Astrocyte (in vitro differentiated cells and primary cell): ENCODE measurements at places on chromosomes 7 and 10. TPM values are rescaled to one million over a fixed set of nuclear protein-coding genes. Genes with fewer than 3 reads are reported as not detected.

The MDFIC gene
- total RNA-seq = 17.7 and 20.3 TPM in 2 replicates

The TEX36 gene
- total RNA-seq = not detected in 2 replicates

The NODAL gene
- total RNA-seq = 0.43 TPM in 1 of 2 replicates, not detected in the other

The NPM3 gene
- 36.5 and 40.7 TPM in 2 replicates for total RNA-seq

The ZCCHC24 gene
- 21.4 and 26.2 TPM in 2 replicates for total RNA-seq

The PLXDC2 gene
- 36.1 and 44.5 TPM in 2 replicates for total RNA-seq

The EMX2 gene
- not detected in 2 replicates for total RNA-seq

The TUBAL3 gene
- not detected in 2 replicates for total RNA-seq

GRCh38 chr7:33901847-33902246 is 3.5 kb upstream of the BMPER start:
- H3K4me1 ChIP-seq = peaks cover 5% of the 10 kb centered on the region
- H3K27me3 ChIP-seq = peaks cover 4% of the 10 kb centered on the region
- H3K27ac ChIP-seq = no peak overlapping the region
- no peaks in the 10 kb centered on the region for H3K36me3 ChIP-seq

GRCh38 chr7:10855583-10855982 is 118.1 kb upstream of the PHF14 start:
- no peaks in the 10 kb centered on the region for H3K36me3 ChIP-seq
- no peak overlapping the region for H3K27ac ChIP-seq
- no peak for DNase-seq
- H3K4me1 ChIP-seq = no peaks in the 10 kb centered on the region
- H3K27me3 ChIP-seq = no peaks in the 10 kb centered on the region

GRCh38 chr7:74401137-74401859 is 52.4 kb upstream of the GTF2IRD1 start:
- H3K4me3 ChIP-seq = no peak overlapping the region
- H3K36me3 ChIP-seq = peaks cover 8% of the 10 kb centered on the region
- H3K27ac ChIP-seq = no peak overlapping the region
- no peak for DNase-seq
- no peaks in the 10 kb centered on the region for H3K4me1 ChIP-seq

GRCh38 chr10:20795391-20795790 is 101.7 kb downstream of the NEBL start:
- H3K4me1 ChIP-seq = no peaks in the 10 kb centered on the region
- DNase-seq = no peak
- H3K27me3 ChIP-seq = no peaks in the 10 kb centered on the region
- no peak overlapping the region for H3K4me3 ChIP-seq

- H3K36me3 ChIP-seq = no peaks in the 10 kb centered on the region
- H3K27me3 ChIP-seq = peaks cover 86% of the 10 kb centered on the region
- H3K4me1 ChIP-seq = peaks cover 3% of the 10 kb centered on the region
- H3K4me3 ChIP-seq = peak overlapping the region; percentile 50
- no peak overlapping the region for H3K27ac ChIP-seq
These were observed 2.8 kb downstream of the EMX2 start for GRCh38 chr10:117545141-117546019.

DNA sequence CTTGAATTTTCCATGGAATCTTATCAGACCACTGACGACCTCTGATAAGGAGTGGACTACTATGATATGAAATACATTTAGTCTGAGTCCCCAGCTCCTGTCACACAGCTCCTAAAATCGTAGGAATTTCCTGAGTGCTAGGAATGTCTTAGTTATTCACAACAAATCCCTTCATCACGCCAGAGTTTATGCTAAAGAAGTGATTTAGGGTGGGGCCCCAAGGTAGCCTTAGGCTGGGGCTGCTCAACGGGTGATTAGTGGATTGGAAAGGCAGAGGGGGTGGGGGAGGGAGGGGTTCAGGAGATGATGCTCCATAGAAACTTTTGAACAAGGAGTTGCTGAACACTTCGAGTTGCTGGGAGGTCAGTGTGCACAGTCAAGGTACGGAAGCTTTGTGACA is 7.0 kb upstream of the TET1 start:
- H3K27ac ChIP-seq = no peak overlapping the region
- no peaks in the 10 kb centered on the region for H3K27me3 ChIP-seq
- H3K4me1 ChIP-seq = no peaks in the 10 kb centered on the region
- no peak overlapping the region for H3K4me3 ChIP-seq
- DNase-seq = no peak

- DNase-seq = peak; percentile 46
- H3K4me3 ChIP-seq = no peak overlapping the region
- H3K36me3 ChIP-seq = no peaks in the 10 kb centered on the region
- peaks cover 9% of the 10 kb centered on the region for H3K4me1 ChIP-seq
- H3K27me3 ChIP-seq = no peaks in the 10 kb centered on the region
These were observed 150.2 kb downstream of the NSUN6 start for GRCh38 chr10:18501198-18501597.

- H3K4me1 ChIP-seq = no peaks in the 10 kb centered on the region
- no peak overlapping the region for H3K4me3 ChIP-seq
- no peaks in the 10 kb centered on the region for H3K36me3 ChIP-seq
- no peak for DNase-seq
- H3K27ac ChIP-seq = no peak overlapping the region
These were observed 398.9 kb downstream of the RPS24 start for GRCh38 chr10:78432583-78432982.

- peak overlapping the region; percentile 99 for H3K27ac ChIP-seq
- peak; percentile 84 for DNase-seq
- peaks cover 57% of the 10 kb centered on the region for H3K4me1 ChIP-seq
- H3K4me3 ChIP-seq = peak overlapping the region; percentile 87
- H3K36me3 ChIP-seq = peaks cover 5% of the 10 kb centered on the region
- H3K27me3 ChIP-seq = no peaks in the 10 kb centered on the region
These were observed 1.3 kb downstream of the ITPRIP start for GRCh38 chr10:104336821-104337467.

- H3K27ac ChIP-seq = no peak overlapping the region
- H3K4me3 ChIP-seq = no peak overlapping the region
- DNase-seq = no peak
- H3K36me3 ChIP-seq = no peaks in the 10 kb centered on the region
These were observed 152.2 kb downstream of the NXPH1 start for GRCh38 chr7:8585591-8585990.

DNA sequence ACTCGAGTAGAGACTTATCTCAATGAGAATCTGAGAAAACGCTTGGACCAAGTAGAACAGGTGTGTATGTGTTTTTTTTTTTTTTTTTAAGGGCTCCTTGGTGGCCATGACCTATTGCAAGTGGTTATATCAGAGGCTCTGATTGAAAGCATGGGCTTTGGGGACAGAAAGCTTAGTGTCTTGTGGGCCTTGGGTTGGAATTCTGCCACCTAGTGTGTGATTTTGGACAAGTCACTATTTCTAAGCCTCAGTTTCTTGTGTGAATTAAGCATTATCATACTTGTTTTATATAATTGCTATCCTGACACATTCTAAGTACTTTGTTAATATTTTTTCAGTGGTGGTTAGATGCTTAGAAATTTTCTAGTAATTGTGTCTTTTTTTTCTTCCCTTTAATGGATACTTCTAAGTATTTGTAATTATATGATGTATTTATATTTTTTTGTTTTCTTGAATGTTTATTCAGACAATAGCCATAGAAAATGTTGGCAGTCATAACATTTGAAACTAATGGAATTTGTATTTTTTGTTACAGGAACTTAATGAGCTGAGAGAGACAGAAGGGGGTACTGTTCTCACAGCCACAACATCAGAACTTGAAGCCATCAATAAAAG is 33.1 kb downstream of the SMC3 start:
- H3K4me1 ChIP-seq = no peaks in the 10 kb centered on the region
- H3K27me3 ChIP-seq = no peaks in the 10 kb centered on the region
- H3K27ac ChIP-seq = no peak overlapping the region
- peaks cover 20% of the 10 kb centered on the region for H3K36me3 ChIP-seq

GRCh38 chr10:1292611-1293031 is 236.4 kb downstream of the WDR37 start:
- no peak overlapping the region for H3K4me3 ChIP-seq
- H3K27ac ChIP-seq = no peak overlapping the region
- no peak for DNase-seq
- H3K4me1 ChIP-seq = peaks cover 4% of the 10 kb centered on the region
- H3K36me3 ChIP-seq = no peaks in the 10 kb centered on the region

DNA sequence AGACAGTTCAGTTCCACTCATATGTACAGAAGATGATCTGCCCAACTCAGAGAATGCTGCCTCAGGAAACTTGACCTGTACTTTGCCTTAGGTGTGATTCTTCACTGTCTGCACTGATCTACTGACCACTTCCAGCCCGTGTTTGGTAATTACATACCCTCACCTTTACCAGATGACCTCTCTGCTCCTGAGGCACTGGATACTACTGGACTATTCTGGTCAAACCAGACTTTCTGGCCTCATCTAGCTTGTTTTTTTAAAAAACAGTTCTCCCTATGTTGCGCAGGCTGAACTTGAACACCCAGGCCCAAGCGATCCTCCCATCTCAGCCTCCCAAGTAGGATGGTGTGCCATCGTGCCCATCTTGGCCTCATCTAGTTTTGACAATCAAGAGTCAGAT is 26.2 kb downstream of the IDE start:
- H3K27me3 ChIP-seq = no peaks in the 10 kb centered on the region
- no peak overlapping the region for H3K27ac ChIP-seq
- H3K4me3 ChIP-seq = no peak overlapping the region
- no peaks in the 10 kb centered on the region for H3K36me3 ChIP-seq
- no peak for DNase-seq

DNA sequence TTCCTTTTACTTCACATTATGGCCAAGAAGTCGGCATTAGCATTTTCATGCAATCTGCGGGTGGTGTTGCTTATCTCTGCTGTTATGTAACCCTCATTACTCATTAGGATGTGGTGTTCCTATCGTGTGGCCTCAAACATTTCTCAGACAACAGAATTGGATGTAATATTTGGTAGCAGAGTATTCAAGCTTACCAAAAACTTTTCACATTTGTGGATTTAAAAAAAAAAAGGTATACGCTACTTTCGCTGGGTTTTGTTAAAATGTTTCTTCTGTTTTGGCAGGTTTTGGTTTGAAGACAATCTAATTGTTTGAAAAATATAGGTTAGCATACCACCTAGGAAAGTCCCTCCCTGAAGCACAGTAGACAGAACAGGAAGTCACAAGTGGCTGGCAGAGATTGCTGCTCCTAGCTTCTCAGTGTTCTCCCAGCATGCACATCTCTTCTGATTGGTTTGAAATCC is 128.8 kb downstream of the GATA3 start:
- no peak overlapping the region for H3K27ac ChIP-seq
- peak; percentile 87 for DNase-seq
- H3K27me3 ChIP-seq = no peaks in the 10 kb centered on the region

DNA sequence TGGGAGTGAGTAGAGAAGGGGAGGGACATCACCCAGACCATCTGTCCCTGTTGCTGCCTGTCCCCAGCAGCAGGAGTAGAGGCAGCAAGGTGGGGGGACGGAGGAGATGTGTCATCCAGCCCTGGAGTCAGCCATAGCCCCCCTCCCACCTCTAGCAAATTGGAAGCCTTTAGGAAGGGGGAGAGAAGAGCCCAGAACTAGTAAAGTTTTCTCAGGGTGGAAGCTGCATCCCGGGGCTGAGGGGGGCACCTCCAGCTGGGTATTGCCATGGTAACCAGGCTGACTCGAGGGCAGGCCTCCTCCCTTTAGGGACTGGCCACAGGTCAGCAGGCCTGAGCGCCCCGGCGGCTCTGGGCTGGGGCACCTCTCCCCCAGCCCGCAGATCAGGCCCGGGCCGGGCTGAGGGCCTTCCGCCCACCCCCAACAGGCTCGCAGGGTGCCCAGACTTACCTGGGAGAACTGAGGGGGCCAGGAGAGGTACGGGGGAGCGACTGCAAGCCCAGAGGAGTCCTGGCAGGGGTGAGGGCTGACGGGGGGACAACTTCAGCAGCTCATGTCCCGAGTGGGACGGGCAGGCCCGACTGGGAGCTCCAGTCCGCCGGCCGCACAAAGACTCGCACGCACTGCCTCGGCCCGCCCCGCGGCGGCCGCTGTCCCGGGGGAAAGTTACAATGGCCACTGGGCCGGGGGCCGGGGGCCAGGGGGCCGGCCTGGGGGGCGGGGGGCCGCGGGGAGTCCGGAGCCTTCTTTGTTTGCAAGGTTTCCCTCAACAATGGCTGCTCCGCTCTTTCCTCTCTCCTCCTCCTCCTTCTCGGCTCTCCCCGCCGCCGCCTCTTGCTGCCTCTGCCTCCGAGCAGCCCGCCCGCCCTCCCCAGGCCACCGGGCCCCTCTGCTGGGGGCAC is 6.0 kb downstream of the LDB1 start:
- H3K27ac ChIP-seq = peak overlapping the region; percentile 54
- DNase-seq = no peak
- peak overlapping the region; percentile 64 for H3K4me3 ChIP-seq
- peaks cover 51% of the 10 kb centered on the region for H3K4me1 ChIP-seq
- H3K36me3 ChIP-seq = peaks cover 20% of the 10 kb centered on the region

GRCh38 chr7:88775838-88776237 is 16.3 kb downstream of the ZNF804B start:
- H3K36me3 ChIP-seq = no peaks in the 10 kb centered on the region
- no peaks in the 10 kb centered on the region for H3K4me1 ChIP-seq
- DNase-seq = no peak
- no peaks in the 10 kb centered on the region for H3K27me3 ChIP-seq
- H3K27ac ChIP-seq = no peak overlapping the region

DNA sequence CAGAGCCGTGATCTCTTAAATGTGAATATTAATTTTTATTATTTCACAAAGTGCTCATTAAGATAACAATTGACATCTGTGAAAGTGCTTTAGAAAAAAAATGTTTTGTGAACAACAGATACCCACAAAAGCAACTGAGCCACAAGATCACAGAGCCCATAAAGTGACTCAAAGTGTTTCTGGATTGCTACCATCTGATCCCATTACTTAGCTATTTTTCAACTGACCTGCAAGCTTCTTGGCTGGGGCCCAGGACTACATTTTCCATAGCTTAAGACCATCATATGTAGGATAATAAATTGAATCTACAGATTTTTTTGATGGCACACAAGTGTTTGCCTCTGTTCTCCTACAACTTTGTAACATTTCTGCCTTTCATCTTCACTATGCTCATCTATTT is 674.4 kb downstream of the PHTF2 start:
- no peak overlapping the region for H3K4me3 ChIP-seq
- DNase-seq = peak; percentile 8
- H3K27me3 ChIP-seq = no peaks in the 10 kb centered on the region
- H3K27ac ChIP-seq = no peak overlapping the region
- H3K36me3 ChIP-seq = no peaks in the 10 kb centered on the region

- H3K27me3 ChIP-seq = no peaks in the 10 kb centered on the region
- H3K27ac ChIP-seq = no peak overlapping the region
- H3K36me3 ChIP-seq = no peaks in the 10 kb centered on the region
- H3K4me3 ChIP-seq = no peak overlapping the region
- H3K4me1 ChIP-seq = no peaks in the 10 kb centered on the region
These were observed 1080.4 kb downstream of the CNTNAP2 start for GRCh38 chr7:147197006-147197405.

DNA sequence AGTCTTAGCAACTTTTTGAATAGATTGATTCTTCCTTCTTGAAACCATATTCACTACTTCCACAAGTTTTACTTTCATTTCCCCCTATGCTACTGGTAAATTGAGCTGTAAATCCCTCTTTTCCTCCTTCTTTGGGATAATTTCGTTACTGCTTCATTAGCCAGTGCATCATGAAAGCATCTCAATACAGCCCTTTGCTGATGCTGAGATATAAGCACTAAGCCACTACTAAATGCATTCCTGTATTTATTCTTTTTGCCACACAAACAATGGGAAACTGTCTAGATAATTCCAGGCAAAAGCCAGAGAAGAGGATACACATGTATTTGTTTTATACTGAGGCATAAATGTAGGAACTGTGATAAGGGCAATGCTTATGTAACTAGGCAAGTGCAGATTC is 313.9 kb downstream of the NXPH1 start:
- no peaks in the 10 kb centered on the region for H3K4me1 ChIP-seq
- DNase-seq = no peak
- no peaks in the 10 kb centered on the region for H3K27me3 ChIP-seq
- no peaks in the 10 kb centered on the region for H3K36me3 ChIP-seq
- H3K4me3 ChIP-seq = no peak overlapping the region
- H3K27ac ChIP-seq = no peak overlapping the region

- no peak overlapping the region for H3K27ac ChIP-seq
- H3K36me3 ChIP-seq = peaks cover 17% of the 10 kb centered on the region
- H3K27me3 ChIP-seq = no peaks in the 10 kb centered on the region
- DNase-seq = no peak
- H3K4me3 ChIP-seq = no peak overlapping the region
- H3K4me1 ChIP-seq = no peaks in the 10 kb centered on the region
These were observed 30.3 kb downstream of the MKI67 start for GRCh38 chr10:128095753-128096469.
